ENCODE measurements at places on chromosomes 1 and 21. TPM values are rescaled to one million over a fixed set of nuclear protein-coding genes. Genes with fewer than 3 reads are reported as not detected.

GRCh38 chr1:65177457-65177856, 29.5 kb downstream of the AK4 start:
- no peaks in the 10 kb centered on the region for H3K27me3 ChIP-seq
- H3K36me3 ChIP-seq = no peaks in the 10 kb centered on the region

GRCh38 chr1:48030211-48030610, 33.0 kb upstream of the TRABD2B start:
- H3K27me3 ChIP-seq = peaks cover 28% of the 10 kb centered on the region
- H3K4me1 ChIP-seq = no peaks in the 10 kb centered on the region
- H3K4me3 ChIP-seq = no peak overlapping the region
- H3K27ac ChIP-seq = no peak overlapping the region
- DNase-seq = no peak
- H3K36me3 ChIP-seq = no peaks in the 10 kb centered on the region

- H3K27ac ChIP-seq = no peak overlapping the region
- no peaks in the 10 kb centered on the region for H3K27me3 ChIP-seq
- no peak for DNase-seq
- H3K36me3 ChIP-seq = no peaks in the 10 kb centered on the region
Measured at GRCh38 chr1:35655196-35655595, 13.9 kb upstream of the PSMB2 start.

Gene GPR37L1
- 0.03 TPM for polyA plus RNA-seq

All from GM23248 (cell line).